Globus pallidus (tissue), 1 donor: ENCODE measurements at places on chromosomes 1 and 21.

DNA sequence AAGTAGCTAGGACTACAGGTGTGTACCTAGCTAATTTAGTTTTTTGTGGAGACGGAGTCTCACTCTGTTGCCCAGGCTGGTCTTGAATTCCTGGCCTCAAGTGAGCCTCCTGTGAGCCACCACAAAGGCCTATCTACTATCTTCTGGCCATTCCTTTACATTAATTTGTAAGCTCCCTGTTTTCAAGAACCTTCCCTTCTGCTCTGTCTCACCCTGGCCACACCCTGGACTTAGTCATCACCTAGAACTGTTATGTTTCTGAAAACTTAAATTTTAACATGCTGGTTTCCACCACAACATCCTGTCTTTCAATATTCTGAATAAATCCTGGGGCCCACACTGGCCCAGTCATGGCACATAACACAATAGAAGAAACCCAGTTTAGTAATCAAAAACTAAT lies 4.9 kb upstream of the B4GALT3 start:
- no peak for DNase-seq

DNA sequence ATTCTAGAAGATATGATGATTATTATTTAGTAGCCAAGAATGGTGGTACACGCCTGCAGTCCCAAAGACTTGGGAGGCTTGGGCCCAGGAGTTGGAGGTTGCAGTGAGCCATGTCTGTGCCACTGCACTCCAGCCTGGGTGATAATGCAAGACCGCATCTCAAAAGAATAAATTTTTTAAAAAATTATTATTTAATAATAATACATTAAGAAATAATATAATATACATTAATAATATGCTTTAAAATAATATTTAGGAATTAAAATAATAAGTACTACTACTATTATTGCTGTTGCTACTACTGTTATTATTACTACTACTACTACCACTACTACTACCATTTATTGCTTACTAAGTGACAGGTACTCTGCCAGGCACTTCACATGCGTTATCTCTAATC lies 27.2 kb downstream of the CCDC30 start:
- DNase-seq = no peak

GRCh38 chr1:36217670-36218069 lies 6.6 kb upstream of the THRAP3 start:
- peak; percentile 77 for DNase-seq

DNA sequence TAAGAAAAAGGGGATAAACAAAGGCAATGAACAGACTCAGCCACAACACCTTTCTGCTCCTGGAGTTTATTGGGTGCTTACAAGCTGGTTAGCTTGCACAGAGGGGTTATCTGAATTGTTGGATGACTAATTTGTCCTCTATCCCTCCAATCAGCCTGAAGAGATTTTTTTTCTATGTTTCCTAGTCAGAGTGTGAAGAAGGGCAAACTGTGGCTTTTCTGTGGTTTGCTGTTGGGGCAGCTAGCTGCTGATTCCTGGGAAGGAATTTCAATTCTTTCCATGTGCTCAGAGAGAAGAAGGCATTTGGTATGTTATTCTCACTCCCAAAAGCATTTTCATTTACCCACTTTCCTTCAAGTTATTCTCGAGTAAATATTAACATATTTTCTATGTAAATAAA lies 48.6 kb downstream of the PCP4 start:
- no peak for DNase-seq

- no peak for DNase-seq
Observed at GRCh38 chr1:54837002-54837853, 36.1 kb upstream of the TTC22 start.

DNA sequence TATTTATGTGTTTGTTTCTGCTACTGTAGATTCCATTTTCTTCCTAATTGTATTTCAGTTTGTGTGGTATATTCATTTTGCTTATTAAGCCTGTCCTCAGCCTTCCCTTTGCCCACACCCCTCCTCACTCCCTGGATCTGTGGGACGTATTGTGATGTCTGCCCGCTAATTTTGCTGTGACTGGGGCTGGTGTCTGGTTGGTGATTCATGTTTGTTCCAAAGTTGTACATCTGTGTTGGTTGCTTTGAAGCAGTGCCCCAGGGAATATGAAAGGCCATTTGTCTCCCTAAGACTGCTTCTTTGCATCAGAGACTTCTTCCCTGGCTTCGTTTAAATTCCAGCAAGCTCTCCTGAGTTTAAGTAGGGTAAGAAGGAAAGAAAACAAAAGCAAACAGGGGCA lies 289.5 kb upstream of the SGIP1 start:
- DNase-seq = peak; percentile 96

- no peak for DNase-seq
Observed at GRCh38 chr1:62269851-62270495, 49.3 kb downstream of the KANK4 start.

- DNase-seq = no peak
Observed at GRCh38 chr1:38589036-38589435, 270.5 kb downstream of the RRAGC start.

DNA sequence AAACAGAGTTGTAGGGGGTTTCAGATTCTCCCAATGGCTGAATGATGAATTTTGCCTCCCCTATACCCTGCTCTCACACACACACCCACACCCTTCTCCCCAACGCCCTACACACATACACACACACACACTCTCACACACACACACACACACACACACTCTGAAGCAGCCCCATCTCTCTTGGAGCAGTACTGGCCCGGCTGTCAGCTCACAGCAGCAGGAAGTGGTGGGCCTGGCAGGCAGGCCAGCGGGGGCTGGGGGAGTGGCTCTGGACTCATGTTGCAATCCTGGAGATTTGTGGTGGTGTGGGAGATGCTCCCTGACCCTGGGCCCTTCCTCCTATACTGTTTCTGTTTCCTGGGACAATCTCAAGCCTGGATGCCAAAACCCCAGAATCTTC lies 2.2 kb downstream of the IKBKE start:
- no peak for DNase-seq

DNA sequence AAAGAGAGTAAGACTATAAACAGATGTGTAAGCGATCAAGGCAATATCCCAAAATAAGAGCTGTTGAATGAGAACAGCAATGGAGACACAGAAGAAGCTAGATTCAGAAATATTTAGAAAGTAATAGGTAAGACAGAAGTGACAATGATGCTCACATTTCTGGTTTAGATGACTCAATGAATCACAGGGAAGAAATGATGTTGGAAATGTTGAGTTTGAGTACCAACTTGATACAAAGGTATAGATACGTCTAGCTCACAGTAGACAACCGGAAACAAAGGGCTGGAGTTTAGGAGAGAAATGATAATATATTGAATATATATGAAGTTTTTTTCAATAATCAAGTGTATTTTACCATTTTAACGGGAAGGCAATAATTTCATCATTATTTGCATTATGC lies 6.5 kb downstream of the GATAD2B start:
- no peak for DNase-seq

DNA sequence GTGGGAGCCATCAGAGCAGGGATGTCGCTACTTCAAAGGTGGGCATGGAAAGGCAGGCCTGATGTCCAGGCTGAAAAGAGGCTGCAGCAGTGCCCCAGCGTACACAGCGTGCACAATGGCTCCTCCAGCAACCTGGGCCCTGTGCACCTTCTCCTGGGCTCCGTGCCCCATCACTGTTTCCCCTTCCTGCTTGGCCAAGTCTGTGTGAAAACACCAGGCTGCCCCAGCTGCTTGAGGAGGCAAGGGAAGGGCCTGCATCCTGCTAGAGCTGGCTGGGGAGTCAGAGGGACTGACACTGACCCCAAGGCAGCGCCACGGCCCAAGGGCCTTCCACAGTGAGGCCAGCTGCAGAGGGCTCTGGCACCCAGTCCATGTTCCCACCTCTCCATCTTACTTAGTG lies 33.4 kb downstream of the SDC3 start:
- no peak for DNase-seq

GRCh38 chr1:226407199-226407496 lies 745 bp downstream of the PARP1 start:
- no peak for DNase-seq

DNA sequence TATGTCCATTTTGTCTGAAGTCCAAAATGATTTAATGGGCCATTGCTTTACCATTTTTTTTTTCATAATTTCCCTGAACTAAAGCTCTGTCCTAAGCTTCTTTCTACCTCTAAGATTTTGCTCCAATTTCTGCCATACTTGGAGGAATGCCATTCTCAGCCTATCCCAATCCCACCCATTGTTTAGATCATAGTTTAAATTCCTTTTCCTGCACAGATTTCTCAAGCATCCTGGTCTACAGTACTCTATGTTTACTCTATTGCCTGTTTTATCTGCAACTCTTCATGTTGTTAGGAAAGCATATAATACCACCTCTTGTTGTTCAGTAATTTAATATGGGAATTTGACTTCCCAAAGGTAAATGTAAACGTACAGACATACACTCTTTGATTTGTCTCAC lies 30.8 kb downstream of the ADAMTS1 start:
- DNase-seq = no peak

DNA sequence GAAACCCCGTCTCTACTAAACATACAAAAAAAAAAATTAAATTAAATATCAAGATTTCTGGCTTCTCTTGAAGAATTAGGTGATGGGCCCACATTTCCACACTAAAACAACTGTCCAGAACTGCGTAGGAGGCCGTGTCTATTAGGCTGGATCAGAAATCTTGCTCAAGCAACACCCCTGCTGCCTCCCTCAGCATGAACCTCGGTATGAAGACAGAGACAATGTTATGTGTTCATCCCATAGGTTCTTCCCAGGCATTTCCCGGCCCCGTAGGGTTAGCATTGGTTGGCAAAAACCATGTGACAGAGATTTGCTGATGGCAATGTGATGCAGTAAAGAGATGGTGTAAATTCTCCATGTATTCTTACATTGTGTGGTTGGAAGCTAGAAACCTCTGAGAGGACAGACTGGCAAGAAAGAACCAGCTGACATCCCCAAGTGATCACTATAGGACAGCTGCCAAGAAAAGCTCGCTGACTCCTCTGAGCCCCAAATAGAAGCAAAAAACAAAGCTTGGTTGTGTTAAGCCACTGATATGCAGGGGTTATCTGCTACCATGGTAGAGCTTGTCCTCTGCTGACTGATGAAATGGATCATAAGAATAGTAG lies 34.5 kb downstream of the EBNA1BP2 start:
- peak; percentile 77 for DNase-seq

- DNase-seq = no peak
Observed at GRCh38 chr21:20013851-20014250, 984.4 kb upstream of the NCAM2 start.

- DNase-seq = no peak
Observed at GRCh38 chr1:198798923-198799386, 160.1 kb downstream of the PTPRC start.

DNA sequence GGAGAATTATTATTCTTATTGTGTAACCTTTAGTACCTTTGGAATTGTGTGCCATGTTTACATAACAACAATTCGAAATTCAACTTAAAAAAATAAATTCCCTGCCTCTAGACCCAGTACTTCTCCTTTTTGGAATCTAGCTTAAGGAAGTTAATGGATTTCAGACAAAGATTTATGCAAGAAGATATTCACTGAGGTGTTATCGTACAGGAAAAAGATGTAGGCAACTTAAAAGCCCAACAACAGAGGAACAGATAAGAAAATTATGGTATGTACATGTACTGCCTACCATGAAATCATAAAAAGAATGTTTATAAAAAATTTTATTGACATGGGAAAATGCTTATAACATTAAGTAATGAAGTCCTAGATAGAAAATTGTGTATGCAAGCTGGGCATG lies 18.2 kb upstream of the STMN1 start:
- DNase-seq = no peak

GRCh38 chr1:70383483-70383882 lies 27.6 kb upstream of the CTH start:
- no peak for DNase-seq

DNA sequence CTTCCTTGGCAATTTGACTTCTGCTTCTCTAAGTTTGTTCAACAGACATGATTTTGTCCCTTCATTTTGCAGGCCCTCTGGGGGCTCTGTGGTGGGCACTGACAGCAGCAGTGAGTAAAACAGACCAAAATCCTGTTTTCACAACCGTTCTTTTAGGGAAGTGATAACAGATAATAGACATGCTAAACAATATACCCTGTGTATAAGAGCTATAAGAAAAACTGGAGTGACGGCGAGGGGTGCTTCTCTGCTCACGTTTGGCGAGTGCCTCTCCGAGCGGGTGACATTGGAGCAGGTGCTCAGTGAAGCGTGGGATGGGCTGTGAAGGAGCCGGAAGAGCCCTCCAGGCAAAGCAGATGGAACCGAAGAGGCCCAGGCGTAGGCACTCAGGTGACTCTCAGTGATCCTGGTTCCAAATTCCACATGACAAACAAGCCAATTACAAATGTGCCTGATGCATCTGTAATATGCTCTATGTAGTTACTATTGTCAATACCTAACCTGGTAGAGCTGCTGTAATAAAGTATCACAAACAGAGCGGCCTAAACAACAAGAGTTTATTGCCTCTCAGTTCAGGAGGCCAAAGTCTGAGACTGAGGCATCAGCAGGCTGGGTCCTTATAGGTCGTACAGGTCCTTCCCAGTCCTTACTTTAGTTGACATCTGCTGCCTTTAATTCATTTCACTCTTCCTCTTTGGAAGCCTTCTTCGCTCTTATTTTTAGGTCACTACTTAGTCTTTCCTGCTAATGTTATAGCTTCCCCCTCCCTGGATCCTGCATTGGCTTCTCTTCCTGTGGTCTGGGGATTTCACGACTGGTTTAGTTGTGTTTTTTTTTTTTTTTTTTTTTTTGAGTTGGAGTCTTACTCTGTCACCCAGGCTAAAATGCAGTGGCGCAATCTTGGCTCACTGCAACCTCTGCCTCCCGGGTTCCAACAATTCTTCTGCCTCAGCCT lies 20.1 kb downstream of the OR2B11 start:
- no peak for DNase-seq
